ENCODE measurements at places on chromosomes 2 and 18.
A peak's percentile ranks its signal among the peaks of the same experiment; 100 is the strongest.

- peak; percentile 88 for DNase-seq
These were observed 44.6 kb upstream of the GCG start for GRCh38 chr2:162196638-162197037.

GRCh38 chr18:2970344-2970743 lies 42.6 kb downstream of the LPIN2 start:
- DNase-seq: no peak

DNA sequence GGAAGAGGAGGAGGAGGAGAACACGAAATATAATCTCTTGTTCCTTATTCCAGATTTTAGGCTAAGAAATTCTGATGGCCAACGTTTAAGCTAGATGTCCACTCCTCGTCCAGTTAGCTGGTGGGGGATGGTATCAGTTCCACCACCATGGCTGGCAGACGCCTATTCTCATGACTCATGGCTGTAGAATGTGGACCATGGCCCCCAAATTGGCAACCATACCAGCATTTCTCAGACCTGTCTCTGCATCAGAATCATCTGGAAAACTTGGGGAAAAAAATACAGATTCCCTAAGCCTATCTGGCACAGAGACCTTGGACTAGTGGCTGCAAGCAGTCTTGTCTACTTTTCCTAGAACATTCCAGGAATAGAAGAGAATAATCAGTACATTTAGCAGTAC lies 267.7 kb upstream of the SIX2 start:
- DNase-seq: peak; percentile 65

DNA sequence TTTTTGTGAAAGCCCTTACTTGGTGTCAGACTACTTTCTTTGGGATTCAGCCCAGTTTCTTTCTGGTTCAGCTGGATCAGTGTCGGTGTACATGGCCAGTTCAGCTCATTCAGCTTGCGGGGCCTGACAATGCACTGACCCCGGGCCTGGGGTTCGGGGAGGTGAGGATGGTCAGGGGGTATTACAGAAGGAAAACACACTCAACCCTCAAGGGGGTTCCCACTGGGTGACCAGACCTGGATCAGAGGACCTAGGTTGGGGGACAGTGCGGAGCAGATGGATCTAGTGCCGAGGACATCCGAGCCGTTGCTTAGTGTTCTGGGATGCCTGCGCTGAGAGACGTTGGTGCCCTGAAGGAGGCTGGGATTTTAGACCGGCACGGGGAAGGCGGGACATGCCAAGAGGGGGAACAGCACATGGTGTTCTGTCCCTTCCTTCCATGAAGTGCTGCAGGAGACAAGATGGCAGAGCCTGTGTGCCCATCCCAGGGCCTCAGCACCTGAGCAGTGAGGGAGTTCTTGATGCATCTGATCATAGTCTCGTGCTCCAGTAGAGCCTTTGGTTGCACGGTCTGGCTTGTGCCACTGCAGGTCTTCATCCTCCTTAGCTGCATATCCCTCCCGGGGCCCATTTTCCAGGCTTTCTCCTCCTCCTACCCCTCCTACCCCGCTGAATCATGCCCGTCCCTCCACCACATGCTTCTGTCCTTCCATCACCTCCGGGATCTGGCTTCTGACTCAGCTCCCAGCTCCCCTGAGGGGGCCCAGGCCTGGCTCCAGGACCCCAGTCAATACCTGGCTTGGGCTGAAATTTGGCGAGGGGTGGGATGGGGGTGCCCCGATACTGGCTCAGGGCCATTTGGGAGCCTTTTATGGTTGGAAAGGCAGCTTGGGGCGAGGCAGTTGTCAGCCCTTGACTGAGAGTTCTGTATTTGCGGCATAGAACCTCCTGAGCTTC lies 18.0 kb downstream of the SPEG start:
- peak; percentile 97 for DNase-seq

DNA sequence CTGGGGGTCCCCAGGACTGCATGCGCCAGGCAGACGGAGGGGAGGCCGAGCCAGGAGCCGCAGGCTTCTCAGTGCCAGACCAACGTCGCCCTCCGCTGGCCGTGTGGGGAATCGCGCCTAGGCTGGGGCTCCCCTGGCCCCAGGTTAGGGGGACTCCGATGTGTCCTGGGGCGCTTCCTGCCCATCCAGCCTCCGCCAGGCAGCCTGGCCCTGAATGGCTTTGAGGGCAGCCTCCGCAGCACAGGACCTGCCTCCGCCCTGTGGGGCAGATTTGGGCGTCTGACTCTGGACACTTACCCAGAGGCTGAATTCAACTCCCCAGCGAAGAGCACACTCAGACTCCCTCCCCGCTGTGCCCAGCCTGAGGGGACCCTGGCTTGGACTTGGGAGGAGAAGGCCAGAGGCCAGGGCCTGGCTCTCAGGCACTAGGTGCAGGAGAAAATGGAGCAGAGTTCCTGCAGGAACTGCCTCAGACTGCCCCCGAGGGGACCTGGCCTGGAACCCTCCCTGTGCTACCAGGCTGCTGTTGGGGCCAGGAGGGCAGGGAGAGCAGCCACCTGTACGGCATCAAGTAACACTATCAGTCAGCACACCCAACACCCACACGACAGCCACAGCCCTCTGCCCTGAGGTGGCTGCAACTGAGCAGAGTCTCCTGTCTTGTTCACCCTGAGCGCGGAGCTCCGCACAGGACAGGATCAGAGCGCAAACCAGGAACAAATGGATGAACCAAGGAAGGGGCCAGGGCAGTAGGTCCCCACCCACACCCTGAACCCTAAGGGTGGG lies 597 bp upstream of the TEKT4 start:
- peak; percentile 17 for DNase-seq

DNA sequence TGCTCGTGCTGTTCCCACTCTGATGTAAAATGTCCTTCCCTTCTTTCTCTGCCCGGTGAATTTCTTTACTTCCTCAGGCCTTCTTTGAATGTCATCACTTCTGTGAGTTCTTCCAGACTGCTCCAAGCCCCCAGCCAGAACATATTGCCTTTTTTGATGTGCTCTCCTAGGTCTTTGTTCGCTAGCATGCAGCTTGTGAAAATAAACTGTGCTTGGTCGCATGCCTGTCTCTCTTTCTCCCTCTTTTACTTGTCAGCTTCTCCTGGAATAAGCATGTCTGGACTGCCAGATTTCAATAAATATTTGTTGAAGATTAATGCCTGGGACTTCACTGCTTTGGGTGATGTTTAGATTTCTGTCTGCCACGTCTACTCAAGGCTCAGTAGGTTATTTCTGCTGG lies 82.7 kb upstream of the ARHGAP28 start:
- DNase-seq: no peak

- DNase-seq: no peak
These were observed 72.9 kb downstream of the C1QL2 start for GRCh38 chr2:119085613-119086012.

- DNase-seq: no peak
These were observed 430.2 kb downstream of the SETBP1 start for GRCh38 chr18:45110577-45111501.

DNA sequence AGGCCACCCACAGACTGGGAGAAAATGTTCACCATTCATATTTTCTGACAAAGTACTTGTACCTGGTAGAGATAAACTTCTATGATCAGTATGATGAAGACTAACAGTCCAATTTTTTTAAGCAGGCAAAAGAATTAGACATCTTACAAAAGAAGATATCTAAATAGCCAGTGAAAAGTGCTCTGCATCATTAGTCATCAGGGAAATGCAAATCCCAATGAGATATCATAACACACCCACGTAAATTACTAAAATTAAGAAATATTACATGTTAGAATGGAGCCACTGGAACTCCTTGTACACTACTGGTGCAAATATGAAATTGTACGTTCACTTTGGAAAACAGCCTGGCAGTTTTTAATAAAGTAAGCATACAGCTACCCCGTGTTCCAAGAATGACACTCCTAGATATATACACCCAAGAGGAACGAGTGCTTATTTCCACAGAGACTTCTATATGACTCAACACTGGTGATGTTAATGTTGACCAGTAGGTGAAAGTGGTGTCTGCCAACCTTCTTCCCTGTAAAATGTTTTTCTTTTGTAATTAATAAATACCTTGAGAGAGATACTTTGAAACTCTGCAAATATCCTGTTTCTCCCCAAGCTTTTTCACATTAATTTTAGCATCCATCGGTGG lies 80.3 kb downstream of the NPAS2 start:
- DNase-seq: peak; percentile 71

DNA sequence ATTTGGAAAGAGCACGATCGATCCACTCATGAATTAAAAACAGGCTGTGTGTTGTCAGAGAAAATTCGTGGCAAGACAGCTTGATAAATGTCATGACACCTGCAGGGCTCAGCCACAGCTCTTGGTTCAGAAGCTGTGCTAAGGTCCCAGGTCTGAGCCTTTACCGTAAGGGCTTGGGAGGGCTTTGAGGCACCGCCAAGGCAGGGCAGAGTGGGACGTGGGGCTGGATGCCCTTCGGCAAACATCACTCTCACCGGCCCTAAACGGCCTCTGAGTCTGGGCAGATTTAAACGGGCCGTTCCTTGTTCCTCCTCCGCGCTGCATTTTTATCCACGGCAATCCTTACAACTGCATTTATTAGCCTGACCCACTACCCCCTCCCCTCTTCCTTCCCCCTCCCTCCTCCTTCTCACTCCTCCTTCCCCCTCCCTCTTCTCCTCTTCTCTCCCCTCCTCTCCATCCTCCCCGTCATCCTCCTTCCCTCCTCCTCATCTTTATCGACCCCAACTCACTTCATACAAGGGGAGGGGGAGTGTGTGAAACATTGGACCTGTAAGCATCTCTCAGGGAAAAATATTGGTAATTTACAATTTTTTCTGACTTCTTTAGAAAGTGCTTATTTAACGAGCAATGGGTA lies 33.9 kb downstream of the MBP start:
- no peak for DNase-seq

DNA sequence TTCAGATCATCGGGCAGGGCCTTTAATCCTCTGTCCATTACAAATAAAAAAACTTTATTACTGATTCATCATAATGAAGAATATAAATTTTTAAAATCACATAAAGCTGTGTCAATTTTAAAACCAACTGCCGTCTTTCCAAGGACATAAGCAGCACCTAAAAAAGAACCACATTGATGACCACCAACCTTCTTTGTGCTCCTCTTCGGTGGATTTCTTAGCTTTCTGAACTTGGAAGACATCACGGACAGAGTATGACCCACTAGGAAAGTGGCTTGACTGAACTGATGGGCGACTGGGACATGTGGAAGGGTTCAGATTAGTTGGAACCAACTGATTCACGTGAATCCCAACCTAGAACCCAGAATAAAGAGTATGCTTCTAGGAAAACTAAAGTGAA lies 68.9 kb downstream of the EIF5B start:
- DNase-seq: no peak

- no peak for DNase-seq
These were observed 15.0 kb upstream of the SPOPL start for GRCh38 chr2:138486363-138487198.

DNA sequence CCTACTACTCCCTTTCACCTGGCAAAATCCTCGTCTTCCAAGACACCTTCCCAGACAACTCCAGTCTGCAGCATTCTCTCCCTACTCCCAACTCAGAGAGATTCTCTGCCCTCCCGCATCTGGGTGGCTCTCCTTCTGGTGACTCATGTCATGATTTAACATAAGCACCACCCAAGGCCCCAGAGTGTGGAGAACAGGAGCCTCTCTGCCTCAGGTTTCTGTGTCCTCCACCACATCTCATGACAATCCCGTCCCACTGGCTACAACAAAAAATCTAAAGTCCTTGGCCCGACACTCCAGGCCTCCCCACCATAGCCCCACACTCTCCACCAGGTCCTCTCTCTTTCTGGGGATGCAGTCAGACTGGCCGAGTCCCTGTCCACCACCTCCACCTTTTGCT lies 197.1 kb downstream of the BCL11A start:
- DNase-seq: no peak

- DNase-seq: peak; percentile 30
These were observed 108.0 kb upstream of the LDAH start for GRCh38 chr2:20930928-20931327.

- DNase-seq: no peak
These were observed 75.3 kb downstream of the BABAM2 start for GRCh38 chr2:27965841-27966240.

DNA sequence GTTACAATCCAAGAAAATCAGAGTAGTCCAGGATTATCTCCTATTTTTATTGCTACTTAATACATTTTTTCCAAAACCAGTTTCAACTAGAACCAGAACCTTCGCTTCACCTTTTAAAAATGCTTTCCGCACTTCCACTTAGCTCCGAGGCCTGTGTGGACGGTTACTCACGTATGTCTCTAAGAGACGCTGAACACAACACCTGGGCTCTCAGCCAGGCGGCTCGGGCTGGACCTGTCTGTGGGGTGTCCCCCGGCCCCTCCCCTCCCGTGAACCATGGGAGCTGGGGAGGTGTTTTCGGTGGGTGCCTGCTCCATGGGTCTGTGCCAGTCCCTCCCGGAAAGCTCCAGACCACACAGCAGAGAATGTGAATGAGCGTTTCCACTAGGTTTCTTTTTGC lies 223.8 kb downstream of the GLI2 start:
- no peak for DNase-seq

DNA sequence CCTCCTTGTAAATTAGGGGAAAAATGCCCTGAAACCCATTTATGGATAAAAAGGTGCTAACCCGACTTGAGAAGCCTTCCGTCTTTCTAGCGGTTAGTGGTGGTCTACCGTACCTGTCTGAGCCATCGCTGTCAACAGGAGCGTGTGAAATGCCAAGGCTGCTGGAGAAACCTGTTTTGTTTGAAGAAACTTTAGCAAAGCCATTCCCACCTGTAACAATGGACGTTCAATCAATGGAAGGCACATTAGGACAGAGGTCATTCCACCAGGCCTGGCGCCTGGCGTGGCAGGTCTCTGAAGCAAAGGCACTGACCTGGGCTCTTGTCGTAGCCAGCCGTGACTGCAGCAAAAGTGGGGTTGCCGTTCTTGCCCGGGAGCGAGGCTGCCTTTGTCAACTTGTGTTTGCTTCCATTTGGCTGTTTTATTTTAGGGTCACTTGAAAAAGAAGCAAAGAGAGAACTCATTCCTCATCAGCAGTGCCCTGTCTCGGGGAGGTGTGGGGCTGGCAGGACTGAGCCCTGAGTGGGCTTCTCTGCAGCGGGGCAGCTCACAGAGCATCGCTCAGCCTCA lies 47.2 kb downstream of the ZAP70 start:
- no peak for DNase-seq

GRCh38 chr2:63712748-63713147 lies 124.0 kb downstream of the MDH1 start:
- DNase-seq: peak; percentile 19

GRCh38 chr2:190649035-190649797 lies at the start of gene NAB1:
NAB1 (plus strand) TSS chr2:190649083; CDS start chr2:190659177, 10,094 bp downstream.
- no peak for DNase-seq

- DNase-seq: peak; percentile 37
These were observed 24.4 kb upstream of the ACTG2 start for GRCh38 chr2:73868204-73868978.

GRCh38 chr2:66530651-66531050 lies 95.7 kb downstream of the MEIS1 start:
- no peak for DNase-seq

GRCh38 chr2:15460112-15460620 lies 101.0 kb downstream of the NBAS start:
- DNase-seq: no peak

DNA sequence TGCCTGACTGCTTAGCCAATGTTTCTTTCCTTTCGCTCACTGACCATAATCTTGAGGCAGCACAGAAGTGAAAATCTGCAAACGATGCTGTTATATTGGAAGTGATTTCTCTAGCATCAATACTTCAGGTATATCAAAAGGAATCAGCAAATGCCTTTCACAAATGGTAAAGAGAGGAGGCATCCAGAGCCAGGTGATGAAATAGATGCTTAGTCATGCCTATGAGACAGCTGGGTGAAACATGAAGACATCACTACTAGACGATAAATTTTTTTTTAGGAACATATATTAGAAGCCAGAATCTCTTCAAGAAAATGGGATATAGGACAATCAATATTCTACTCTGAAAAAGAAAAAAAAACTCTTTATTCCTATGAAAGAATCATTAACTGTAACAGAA lies 249.2 kb upstream of the SLC39A10 start:
- DNase-seq: peak; percentile 60

GRCh38 chr18:79780547-79780946 lies 17.2 kb upstream of the KCNG2 start:
- DNase-seq: no peak
